ENCODE measurements at places on chromosomes 6 and 20. TPM values are rescaled to one million over a fixed set of nuclear protein-coding genes. Genes with fewer than 3 reads are reported as not detected.
A peak's percentile ranks its signal among the peaks of the same experiment; 100 is the strongest.

ME1 gene
- polyA plus RNA-seq: 16.7 TPM

SAMD10 gene
- polyA plus RNA-seq: 0.75 TPM

EDN3 gene
- not detected for polyA plus RNA-seq

AKAP12 gene
- 0.56 TPM for polyA plus RNA-seq

SLC52A3 gene
- polyA plus RNA-seq: 0.84 TPM

ADGRG6 gene
- polyA plus RNA-seq: 9.4 TPM

GRCh38 chr6:106145741-106146227 is 59.6 kb downstream of the PRDM1 start:
- no peak for DNase-seq

DNA sequence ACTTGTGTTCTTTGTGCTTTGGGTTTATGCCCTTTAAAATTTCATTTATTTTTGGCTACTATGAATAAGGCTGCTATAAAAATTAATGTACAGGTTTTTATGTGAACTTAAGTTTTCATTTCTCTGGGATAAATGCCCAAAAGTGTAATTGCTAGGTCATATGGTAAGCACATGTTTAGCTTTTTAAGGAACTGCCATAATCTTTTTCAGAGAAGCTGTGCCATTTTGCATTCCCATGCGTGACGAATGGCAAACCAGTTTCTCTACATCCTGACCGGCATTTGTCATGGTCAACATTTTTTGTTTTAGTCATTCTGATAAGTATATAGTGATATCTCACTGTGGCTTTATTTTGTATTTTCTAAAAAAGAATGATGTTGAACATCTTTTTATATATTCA is 236.0 kb upstream of the SGK1 start:
- no peak for DNase-seq

DNA sequence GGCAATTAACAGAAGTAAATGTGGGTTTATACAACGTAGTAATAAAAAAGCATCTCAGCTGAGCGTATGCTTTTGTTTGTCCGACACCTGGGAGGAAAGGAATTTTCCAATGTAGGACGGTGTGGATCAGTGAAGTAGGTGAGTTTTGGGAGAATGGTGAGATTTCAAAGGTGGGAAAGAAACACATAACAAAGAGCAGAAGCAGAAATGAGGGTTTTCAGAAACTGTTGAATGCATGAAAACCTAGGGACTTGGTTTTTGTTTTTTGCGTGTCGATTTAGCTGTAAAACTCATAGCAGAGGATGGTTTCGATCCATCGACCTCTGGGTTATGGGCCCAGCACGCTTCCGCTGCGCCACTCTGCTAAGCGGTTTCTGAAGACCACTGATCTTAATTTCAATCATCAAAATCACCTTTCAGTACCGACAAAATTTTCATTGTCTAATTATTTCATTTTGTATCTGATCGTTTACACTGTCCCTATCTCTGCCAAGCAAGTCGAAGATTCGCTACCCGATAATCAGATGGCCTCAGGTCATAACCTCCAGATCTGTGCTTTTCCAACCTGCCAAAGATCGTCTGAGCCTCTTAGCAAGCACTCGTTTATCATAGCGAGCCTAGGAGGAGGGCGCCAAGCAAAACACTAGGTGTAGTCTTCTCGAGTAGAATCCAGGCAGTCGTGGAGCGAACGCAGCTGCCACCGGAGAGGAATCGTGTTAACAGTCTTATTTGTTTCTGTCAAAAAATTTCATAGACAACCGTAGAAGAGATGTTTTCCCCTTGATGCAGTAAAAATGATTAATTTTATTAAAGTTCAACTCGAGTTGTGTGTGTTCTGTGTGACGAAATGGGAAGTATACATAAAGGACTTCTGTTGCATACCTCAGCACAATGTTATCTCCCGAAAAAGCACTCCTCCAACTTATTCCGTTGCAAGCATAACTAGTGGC is 20.9 kb upstream of the POM121L2 start:
- DNase-seq: peak; percentile 38

- peak; percentile 50 for DNase-seq
Measured at GRCh38 chr6:106199998-106200397, 113.9 kb downstream of the PRDM1 start.

GRCh38 chr20:358891-359555 is 12.1 kb downstream of the NRSN2 start:
- no peak for DNase-seq

DNA sequence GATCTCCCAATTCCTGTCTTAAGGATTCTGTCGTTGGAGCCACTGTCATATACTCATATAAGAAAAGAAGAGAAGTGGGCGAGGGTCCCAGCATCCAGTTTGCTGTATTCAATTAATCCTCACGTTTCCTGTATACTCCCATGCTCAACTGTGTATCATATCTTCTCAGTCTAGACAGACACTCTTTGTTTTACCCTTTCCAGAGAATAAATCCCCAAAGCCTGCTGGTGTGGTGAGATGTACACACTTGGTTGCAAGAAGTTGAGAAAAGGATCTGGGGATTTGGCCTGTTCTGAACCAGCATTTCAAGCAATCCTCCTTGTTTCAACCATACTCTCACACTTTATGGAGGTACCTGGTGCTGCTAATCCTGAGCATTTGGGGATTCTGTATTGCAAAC is 3.1 kb downstream of the TPMT start:
- DNase-seq: no peak

GRCh38 chr20:37096415-37097041 is 731 bp upstream of the RBL1 start:
- DNase-seq: no peak

DNA sequence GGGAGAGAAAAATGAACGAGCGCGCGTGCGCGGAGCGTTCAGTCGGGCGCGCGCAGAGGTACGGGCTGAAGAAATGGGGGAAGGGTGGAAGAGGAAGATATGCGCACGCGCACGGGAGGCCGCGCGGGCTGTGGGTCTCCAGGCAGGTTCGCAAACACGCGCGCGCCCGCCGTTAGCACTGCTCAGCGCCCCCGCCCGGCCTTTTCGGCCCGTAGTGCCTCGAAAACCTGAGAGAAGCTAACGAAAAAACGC is 393 bp downstream of the BCLAF1 start:
- DNase-seq: no peak

- DNase-seq: no peak
Measured at GRCh38 chr6:131831392-131831791, 23.6 kb downstream of the ENPP1 start.

DNA sequence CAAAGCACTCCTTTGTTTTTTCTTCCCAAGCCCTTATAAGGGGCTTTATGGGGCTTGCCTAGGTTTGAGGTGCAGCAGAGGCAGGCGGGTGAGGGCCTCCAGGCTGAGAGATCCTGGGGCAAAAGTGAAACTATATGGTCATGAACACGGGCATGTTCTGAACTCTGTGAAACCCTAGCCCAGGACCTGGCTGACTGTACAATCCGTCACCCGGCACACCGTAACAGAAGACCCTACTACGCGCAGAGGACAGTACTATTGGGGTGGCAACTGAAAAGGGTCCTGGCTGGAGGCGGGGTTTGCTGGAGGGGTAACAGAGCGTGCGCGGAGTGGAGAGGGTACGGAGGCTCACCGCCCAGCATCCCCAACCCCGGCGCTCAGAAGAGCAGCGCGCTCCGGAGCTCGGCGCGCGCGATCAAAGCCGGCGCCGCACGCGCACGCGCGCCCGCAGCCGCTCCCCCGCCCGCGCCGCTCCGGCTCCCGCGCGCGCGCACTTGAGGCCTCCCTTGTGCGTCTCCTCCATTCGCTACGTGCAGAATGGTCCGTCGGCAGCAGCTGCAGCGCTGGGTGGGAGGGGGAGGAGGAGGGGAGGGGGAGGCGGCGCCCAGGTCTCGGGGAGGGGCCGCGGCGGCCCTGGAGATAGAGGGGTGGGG is 54.2 kb downstream of the MRPL14 start:
- no peak for DNase-seq

DNA sequence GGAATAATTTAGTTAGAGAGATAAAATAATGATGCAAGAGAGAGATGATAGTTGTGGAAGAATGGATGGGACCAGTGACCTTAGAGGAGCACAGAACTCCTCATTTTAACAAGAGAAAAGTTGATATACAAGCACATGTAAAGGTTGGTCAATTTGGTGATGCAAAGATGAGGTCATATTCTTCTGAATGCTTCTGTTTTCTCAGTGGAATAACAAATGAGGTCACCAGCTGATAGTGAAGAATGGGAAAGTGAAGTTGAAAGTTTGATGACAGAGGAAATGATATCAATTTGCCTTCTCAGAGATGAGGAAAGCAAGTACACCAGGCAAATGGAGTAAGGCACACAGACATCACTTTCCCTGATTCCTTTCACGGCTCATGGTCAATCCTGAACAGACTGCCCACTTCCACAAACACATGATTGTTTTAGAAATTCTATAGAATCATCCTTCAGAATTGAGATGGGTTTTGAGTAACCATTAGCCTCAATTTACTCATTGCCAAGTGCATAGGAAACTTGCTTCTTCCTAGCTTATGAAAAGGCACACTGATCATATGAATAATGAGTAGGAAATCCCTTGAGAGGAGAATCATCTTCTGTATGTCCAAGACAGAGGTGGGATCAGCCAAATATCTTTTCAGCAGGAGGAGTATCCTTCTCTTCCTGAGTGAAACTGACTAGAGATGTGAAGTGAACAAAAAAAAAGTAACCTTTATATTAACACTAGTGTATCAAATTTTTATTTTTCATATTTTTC is 82.4 kb upstream of the TCF21 start:
- DNase-seq: no peak

- DNase-seq: no peak
Measured at GRCh38 chr20:44489931-44490330, 14.3 kb downstream of the TTPAL start.

GRCh38 chr6:43831191-43831590 is 61.2 kb downstream of the VEGFA start:
- DNase-seq: no peak

All from keratinocyte (primary cell).